ENCODE measurements at places on chromosomes 7 and 10. TPM values are rescaled to one million over a fixed set of nuclear protein-coding genes. Genes with fewer than 3 reads are reported as not detected.

DNA sequence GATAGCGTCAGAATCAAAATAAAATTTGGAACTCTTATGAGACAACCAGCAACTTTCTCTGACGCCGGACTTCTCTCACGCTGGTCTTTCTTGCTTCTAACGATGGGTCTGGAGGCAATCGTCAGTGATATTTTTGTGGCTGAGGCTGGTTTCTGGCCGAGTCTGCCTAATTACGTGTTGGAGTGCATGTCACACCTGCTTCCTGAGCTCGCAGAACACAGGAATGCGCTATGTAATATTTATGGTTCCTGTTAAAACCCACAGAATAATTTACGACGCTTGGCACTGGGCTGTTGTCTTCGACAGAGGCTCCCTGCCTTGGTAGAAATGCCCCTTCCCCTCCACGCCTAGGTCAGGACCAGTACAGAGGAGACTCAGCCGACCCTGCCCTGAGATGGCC, 64.9 kb downstream of the NPTX2 start:
- no peak for DNase-seq

GRCh38 chr10:129191797-129192196, 275.2 kb upstream of the MGMT start:
- no peak for DNase-seq

DNA sequence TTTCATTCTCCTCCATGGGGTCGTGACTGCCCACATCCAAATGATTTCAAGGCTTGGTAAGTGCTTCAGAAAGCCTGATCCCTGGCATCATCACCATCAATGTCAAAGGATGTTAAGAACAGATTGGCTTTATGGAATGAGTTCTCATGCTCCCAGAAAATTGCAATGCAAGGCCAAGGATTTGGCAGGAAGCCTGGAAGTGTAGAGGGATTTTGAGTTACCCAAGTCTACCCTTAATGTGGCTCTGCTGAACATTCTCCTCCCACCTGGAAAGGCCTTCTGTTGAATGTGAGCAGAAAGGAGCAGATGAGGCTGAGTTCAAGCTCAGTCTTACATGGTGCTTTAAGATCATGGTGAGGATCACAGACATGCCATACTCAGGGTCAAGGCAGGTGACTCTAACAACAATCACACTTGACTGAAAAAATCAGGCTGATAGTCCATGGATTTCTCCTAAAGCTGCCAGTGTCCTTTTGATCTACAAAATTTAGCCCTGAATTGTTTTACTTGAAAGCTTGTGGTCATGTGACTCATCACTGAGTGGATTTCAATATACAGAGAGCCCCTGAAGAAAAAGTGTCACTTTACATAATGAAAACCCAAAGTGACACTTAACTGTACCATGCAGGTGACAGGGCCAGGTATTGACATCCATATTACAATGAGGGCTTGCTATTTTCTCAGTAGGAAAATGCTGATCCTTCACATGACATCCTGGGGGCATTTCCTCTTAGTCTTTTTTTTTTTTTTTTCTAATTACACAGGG, 111.1 kb upstream of the PDLIM1 start:
- no peak for DNase-seq

GRCh38 chr10:71838264-71839211, 12.5 kb downstream of the PSAP start:
- DNase-seq = no peak

GRCh38 chr10:60957667-60958221, 13.8 kb upstream of the RHOBTB1 start:
- no peak for DNase-seq

The ABHD11 gene
- total RNA-seq = 14.3 TPM

DNA sequence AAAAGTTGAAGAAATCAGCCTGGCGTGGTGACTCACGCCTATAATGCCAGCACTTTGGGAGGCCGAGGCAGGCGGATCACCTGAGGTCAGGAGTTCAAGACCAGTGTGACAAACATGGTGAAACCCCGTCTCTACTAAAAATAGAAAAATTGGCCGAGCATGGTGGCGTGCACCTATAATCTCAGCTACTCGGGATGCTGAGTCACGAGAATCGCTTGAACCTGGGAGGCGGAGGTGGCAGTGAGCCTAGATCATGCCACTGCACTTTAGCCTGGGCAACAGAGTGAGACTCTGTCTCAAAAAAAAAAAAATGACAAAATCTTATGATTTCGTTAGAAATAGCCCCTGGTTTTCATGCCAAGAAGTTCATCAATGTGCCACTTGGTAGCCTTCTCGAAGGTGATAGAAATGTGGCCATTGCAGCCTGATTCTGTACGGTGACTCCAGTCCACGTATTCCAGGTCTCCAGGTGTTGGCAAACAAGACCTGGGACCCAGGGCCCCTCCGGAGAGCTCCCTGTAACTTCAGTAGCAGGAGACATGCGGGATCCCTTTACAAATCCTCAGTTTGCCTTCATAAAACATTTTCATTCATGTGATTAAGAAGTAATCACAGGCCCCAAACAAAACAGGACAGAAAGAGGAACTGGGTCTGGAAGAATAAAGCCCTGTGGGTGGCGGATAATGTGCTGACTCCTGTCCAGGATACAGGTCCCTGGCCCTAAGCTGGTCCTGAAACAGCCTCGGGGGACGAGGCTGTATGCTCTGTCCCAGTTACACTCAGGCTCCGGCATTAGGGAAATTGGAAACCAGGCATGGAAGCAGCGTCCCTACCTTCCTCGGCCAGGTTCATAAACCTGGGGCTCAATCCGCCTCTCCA, 207.3 kb upstream of the SH2B2 start:
- no peak for DNase-seq

DNA sequence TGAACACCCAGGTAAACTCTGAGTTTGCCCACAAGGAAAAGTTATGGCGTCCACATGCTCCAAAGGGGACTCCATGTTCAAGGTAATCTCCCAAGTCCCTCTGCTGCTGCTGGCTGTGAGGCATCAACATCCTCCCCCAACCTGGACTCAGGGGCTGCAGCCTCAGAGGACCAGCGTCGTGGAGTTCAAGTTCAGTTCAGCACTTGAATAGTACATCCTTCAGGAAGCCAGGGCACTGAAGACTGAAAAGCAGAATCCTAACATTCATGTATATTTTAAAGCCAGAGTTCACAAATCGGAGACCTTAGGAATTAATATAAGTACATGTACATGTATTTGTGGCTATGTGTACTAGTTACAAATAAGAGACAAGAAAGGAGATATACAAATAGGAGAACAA, 90.4 kb downstream of the PTPRE start:
- DNase-seq = no peak

- no peak for DNase-seq
These were observed 4.7 kb upstream of the LMBR1 start for GRCh38 chr7:156897673-156898072.

GRCh38 chr10:44293306-44293778, 91.6 kb downstream of the CXCL12 start:
- DNase-seq = no peak

The PRTFDC1 gene
- total RNA-seq = 2.8 TPM

DNA sequence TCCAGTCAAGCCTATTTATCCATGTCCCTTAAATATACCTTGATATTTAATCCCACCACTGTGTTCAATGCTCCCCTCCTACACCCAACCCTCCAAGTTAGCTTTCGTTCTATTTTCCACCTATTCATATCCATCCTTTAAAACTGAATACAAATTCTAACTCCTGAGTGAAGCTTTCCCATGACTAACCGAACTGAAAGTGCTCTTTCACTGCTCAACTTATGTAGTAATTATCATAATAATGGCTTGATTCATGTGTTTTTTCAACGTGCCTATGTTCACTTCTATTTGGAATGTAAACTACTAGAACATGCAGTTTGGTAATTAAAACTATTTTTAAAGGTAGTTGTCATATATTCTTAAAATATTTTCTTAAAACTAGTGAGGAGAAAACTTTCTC, 58.0 kb downstream of the NDUFB2 start:
- no peak for DNase-seq

DNA sequence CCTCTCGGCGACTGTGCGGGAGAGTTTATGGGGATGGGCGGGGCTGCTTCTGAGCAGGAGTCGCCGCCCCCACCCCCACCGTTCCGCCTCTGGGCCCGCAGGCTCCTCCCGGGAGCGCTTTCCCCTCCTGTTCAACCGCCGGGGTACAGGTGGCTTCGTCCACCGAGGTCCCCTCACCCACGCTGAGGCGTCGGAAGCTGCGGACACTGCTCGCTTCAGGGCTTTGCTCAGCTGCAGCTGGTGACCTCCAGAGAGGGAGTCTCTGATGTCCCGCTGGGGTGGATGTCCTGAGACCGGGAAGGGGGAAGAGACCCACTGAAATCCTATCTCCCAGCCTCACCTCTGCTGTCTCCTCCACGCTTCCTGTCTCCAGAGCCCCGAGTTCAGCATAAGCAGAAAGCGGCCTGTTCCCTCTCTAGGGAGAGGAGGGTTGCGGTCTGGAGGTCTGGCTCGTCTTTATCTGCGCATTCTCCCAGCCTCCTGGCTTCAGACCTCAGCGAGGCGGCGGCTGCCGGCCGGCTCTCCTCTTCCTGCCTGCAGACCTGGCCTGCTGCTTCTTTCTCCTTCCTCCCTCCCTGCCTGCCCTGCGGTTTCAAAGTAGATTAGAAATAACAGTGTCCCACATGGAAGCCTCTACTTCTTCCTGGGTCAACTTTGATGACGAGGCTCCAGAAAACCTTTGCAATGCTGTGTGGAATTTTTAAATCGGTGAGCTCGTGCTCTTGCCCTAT, 1.8 kb downstream of the CYP2E1 start:
- no peak for DNase-seq

DNA sequence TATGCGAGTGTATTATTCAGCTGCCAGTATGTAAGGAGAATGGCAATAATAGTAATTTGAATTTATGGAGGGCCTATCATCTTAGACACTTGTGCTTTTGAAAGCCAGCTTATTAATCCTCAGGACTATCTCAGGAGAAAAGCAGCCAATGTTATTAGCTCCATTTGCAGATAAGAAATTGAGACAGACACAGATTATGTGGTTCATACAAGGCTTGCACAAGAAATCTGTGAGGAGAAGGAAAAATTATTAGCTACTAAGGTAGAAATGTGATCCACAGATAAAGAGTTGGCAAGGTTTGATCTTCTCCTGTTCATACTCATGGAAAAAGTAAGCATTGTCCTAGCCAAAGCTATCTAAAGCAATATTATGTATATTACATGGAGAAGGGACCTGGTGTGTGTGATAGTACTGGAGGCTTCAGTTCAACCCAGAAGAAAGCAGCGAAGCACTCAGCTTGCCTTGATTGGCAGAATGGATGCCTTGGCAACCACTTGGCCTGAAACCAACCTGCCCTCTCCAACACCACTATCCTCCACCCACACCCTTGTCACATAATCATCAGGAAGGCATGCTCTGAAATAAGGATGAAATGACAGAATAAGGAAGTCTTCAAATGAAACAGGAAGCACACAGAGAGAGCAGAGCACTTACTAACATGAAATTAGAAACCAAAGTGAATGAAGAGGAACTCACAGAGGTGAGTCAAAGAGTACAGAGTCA, 18.0 kb downstream of the MACC1 start:
- no peak for DNase-seq

The DDX50 gene
- total RNA-seq = 22.7 TPM

- DNase-seq = no peak
These were observed 67.0 kb upstream of the ZNF804B start for GRCh38 chr7:88692493-88692892.

DNA sequence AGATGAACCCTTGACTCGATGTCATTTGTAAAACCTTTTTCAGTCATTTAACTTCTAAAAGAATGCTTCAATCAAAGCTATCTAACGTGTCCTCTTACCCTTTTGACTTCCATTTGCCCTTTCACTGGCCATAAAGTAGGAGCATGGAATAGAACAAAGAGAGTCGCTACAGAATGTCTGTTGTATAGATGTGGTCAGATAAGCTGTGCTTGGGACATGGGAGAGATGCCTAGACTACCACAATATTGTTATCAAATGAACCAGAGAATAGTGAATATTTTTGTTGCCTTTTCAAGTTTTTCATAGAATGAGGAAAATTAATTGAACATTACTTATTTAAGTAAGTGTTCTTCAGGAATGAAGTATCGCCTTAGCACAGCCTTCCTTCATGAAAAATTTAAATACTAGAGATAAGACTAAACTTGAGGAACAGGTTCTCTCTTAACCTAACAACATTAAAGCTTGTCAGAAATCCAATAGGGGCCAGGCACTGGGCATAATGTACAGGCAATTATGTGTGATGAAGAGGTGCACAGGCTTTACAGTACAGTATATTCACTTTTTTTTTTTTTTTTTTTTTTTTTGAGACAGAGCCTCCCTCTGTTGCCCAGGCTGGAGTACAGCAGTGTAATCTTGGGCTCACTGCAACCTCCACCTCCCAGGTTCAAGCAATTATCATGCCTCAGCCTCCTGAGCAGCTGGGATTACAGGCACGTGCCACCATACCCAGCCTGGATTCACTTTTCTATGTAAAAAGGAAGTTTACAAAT, 7.5 kb upstream of the KMT2E start:
- no peak for DNase-seq

DNA sequence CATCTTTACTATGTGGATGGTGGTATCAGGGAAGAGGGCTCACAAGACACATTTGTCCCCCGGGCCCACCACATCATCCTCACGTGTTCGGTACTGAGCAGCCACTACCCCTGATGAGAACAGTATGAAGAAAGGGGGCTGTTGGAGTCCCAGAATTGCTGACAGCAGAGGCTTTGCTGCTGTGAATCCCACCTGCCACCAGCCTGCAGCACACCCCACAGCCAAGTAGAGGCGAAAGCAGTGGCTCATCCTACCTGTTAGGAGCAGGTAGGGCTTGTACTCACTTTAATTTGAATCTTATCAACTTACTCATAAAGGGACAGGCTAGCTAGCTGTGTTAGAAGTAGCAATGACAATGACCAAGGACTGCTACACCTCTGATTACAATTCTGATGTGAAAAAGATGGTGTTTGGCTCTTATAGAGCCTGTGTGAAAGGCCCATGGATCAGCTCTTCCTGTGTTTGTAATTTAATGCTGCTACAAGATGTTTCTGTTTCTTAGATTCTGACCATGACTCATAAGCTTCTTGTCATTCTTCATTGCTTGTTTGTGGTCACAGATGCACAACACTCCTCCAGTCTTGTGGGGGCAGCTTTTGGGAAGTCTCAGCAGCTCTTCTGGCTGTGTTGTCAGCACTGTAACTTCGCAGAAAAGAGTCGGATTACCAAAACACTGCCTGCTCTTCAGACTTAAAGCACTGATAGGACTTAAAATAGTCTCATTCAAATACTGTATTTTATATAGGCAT, 9.1 kb upstream of the CSGALNACT2 start:
- no peak for DNase-seq

- no peak for DNase-seq
These were observed 1.9 kb downstream of the DKK1 start for GRCh38 chr10:52316001-52316400.

GRCh38 chr10:128077155-128077875, 48.9 kb downstream of the MKI67 start:
- no peak for DNase-seq

The NCAPG2 gene
- 6.0 TPM for total RNA-seq

- DNase-seq = no peak
These were observed 12.8 kb upstream of the HERC4 start for GRCh38 chr10:68087685-68088401.

- no peak for DNase-seq
These were observed 42.5 kb downstream of the DLD start for GRCh38 chr7:107933386-107934013.

- DNase-seq = no peak
These were observed 69.8 kb downstream of the CTTNBP2 start for GRCh38 chr7:117803476-117803875.

The ZFAND2A gene
- 23.5 TPM for total RNA-seq
